ENCODE measurements at places on chromosomes 6 and 20.
A peak's percentile ranks its signal among the peaks of the same experiment; 100 is the strongest.

DNA sequence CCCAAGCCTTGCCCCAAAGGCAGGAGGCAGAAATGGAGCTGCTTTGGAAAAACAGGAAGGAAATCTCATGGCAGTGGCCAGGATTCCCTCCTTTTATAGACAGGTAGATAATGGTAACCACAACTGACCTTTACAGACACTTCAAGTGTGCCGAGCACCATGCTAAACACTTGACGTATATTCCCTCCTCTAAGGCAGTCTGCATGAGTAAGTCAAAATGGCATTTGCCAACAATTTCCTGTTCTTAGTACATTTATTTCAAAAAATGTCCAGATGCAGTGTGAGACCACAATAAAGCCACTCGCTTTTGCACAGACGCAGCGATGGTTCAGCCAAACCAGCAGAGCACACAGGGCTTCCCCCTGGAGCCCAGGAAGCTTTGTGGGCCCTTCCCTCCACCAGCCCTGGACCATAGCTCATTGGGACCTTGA lies 16.5 kb upstream of the GPR6 start:
- DNase-seq, result peak; percentile 88

DNA sequence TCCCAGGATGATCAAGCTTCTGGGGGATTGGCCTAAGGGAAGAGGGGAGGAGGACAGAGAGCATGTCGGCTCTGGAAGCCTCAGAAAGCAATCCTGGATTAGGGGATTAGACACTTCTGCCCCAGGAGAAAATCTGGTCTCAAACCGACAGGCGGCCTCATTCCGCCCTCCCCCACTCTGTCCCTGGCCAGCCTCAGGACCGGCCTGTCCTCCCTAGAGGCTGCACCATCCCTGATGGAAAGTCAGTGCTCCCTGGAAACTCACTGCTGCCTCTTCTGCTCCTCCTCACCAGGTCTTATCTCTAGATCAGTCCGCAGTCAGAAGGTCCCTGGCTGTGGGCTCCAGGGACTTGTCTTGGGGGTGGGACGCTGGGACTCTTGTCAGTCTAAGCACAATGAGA lies 905 bp upstream of the SLC12A5 start:
- DNase-seq, result no peak

DNA sequence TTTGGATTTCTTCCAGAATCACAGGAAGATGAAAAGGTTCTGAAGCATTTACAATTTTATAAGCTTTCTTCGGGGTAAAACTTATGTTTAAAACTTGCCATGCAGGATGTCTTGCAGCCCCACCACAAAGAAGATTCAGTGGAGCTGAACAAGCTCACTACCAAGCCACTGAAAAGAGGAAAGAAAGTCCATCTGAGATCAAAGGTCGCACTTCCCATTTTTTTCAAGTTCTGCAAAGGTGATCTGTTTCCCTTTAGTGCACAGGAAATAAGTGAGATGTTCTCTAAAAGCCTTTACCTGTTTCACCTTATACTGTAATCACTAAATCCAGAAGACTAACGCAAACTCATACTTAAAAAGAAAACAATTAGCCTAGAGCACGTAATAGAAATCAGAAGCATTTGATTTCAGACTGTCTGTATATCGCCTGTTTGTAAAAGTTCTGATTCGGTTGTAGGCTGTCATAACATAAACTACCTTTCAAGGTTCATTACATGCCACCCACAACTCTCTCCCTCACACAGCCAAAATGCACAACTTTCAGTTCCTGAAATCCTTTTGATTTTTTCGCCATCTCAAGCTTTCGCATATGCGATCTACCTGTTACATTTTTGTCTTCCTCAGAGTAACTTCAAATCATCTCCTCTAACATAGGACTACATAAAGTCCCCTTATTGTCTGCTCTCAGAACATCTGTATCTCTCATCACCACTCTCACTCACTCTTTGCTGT lies 1.8 kb downstream of the ECHDC1 start:
- DNase-seq, result peak; percentile 38

DNA sequence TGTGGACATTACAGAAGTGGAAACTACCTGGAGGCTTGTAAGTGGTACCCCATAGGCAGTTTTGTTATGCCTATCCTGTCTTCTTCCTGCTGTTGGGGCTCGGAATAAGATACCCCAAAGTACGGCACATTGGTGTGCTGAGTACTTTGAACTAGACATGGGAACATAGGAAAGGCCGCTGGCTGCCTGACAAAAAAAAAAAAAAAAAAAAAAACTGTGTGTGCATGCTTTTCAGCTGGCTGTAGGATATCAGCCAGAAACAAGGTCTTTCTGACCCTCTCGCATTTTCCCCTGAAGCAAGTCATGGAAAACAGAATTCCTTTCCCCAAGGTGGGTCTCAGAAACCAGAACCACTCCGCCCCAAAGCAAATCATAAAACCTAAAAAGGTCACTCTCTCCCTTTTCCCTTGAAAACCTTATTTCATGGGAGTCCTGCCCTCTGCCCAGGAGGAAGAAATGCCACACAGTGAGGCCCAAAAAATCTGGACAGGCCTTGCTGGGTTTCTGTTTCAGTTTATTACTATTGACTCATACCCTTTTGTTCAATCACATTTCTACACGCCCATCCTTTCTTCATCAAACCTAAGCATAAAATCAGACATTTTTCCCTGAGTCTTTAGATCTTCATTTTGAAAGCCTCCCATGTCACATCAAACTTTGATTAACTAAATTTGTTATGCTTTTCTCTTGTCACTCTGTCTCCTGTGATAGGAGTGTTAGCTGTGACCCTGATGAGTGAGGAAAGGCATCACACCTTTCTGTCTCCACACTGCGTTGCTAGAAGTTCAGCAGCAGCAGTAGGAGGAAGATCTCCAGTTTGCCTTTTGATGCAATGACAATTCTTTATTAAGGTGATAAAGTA lies 17.2 kb downstream of the SLC2A12 start:
- DNase-seq, result no peak

DNA sequence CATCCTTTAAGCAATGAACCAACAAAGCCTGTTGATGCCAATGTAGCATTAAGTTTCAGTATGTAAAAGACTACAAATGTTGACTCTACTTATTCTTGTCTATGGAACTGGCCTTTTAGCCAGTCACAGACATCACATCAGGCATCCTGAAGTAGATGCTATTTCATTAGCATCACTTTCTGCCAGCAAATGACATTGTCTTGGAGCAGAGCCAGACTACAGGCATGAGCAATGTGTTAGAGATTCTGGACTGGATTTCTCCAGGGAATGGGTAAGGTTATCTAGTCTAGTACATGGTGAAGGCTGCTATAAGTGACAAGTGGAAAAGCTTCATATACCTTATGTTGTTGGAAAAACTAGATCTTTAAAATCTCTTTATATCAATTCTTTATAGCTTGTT lies 142.9 kb downstream of the ADGRB3 start:
- no peak for DNase-seq

DNA sequence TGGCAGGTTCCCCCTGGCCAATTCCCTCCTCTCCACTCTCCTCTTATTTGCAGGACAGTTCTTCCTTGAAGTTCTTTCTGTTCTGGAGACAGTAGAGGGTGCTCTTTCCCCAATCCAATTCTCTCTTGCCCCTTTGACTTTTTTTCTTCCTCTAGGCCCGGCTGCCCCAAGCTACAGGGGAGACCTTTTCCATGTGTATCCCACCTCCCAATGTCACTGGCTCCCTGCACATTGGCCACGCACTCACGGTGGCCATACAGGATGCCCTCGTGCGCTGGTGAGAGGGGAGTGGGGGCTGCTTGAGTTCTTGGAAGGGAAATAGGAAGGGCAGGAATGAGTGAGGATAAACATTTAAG lies 1.5 kb downstream of the VARS2 start:
- DNase-seq, result peak; percentile 75

DNA sequence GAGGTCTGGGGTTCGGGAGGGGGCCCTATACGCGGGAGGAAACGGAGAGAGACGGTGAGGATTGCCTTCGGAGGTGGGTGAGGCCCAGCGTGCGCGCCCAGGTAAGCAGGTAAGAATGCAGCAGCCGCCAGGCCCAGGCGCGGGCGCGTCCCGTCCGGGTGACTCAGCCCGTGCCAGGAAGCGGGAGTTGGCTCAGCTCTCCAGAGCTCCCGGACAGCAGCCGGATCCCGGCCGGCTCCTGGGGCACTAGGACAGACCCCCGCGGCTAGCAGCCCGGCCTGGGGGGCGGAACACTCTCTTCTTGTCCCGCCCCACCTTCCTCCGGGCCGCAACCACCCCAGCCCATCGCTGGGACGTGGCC lies 1.5 kb upstream of the MDFI start:
- no peak for DNase-seq

GRCh38 chr6:4486568-4487315 lies 289.5 kb upstream of the CDYL start:
- DNase-seq, result no peak

- DNase-seq, result no peak
Observed at GRCh38 chr20:46970937-46971630, 76.4 kb downstream of the EYA2 start.

DNA sequence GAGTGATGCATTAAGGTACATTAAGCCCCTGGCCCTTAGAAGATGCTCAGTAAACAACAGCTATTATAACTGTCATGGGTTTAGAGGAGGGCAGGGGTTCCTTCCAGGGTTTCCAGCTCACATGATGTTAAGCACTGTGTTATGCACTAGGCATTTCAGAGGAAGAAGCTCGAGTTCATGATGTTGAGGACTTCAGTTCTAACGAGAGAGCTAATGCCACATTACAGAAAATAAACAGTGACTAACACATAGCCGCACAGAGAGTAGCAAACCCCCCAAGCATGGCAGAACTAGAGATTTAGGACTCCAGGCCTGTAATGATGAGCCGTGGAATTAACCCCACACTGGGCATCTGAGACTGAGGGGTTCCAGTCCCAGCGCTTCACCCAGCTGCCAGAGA lies 105.2 kb downstream of the UNC5CL start:
- DNase-seq, result no peak

GRCh38 chr6:106910999-106911949 lies 63.3 kb downstream of the CD24 start:
- no peak for DNase-seq

- DNase-seq, result no peak
Observed at GRCh38 chr6:54971825-54972224, 125.3 kb downstream of the FAM83B start.

DNA sequence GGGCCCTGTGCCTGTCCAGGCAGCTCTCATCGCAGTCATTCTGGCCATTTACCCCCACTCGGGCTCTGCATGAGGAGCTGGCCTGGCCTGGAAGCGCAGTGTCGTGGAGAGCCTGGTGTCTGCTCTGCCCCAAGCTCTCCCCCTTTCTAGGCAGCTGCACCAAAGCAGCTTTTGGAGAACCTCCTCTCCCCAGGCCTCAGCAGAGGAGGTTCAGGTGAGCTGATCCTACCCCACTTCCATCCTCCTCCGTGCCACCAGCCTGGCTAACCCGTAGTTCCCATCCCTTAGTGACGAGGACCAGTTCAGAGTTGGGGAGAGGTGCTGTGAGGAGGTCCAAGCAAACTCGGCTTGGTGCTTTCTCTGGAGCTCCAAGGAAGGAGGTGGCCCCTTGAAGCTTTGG lies 30.5 kb upstream of the PHACTR3 start:
- DNase-seq, result no peak

DNA sequence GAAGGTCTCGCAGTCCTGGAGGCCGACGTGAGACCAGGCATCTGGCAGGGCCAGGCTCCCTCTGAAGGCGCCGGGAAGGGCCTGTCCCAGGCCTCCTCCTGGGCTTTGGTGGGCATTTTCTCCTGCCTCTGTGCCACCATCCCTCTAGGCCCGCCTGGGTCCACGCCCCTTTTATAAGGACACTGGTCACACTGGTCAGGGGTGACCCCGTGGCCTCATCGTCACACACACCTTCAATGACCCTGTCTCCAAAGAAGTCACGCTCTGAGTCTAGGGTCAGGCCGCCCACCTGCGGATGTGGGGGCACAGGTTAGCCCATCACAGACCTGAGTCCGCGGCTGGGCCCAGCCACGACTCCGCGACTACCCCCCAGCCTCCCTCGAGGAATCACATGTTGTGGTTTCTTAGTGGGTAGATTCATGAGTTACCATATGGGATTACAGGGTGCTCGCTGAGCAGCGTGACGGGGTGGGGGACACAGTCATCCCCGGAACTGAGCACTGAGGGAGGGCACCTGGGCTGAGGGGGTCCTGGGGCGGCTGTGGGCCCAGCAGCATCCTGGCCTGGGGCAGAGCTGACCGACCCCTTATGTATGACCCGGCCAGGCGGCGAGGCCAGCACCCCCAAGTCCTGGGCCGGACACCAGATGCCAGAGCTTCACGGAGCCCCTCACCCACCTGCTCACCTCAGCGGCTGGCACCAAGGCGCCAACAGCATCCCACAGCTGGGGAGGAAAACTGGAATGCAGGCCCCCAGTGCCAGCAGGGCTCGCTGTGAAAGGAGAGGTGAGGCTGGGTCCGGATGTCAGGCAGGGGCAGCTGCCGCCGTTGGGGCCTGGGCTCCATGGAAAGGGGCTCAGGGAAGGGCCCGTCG lies 115.9 kb downstream of the DLL1 start:
- DNase-seq, result no peak

DNA sequence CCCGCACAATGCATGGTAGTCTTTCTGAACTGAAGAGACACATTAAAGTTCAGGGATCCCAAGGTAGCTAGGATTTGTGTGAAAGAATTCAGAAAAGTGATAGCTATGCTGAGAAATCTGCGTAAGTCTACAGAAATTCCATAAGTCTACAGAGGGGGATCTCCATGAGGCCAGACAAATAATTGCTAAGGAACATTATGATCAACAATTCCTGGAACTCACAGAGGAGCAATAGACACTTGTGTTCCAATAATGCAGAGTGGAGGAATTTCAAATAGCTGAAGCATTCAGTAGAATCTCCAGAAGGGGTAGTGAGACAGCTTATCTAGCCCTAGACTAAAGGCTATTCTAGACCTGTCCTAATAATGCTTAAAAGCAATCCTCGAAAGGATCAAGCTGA lies 315.7 kb upstream of the ECI2 start:
- no peak for DNase-seq

DNA sequence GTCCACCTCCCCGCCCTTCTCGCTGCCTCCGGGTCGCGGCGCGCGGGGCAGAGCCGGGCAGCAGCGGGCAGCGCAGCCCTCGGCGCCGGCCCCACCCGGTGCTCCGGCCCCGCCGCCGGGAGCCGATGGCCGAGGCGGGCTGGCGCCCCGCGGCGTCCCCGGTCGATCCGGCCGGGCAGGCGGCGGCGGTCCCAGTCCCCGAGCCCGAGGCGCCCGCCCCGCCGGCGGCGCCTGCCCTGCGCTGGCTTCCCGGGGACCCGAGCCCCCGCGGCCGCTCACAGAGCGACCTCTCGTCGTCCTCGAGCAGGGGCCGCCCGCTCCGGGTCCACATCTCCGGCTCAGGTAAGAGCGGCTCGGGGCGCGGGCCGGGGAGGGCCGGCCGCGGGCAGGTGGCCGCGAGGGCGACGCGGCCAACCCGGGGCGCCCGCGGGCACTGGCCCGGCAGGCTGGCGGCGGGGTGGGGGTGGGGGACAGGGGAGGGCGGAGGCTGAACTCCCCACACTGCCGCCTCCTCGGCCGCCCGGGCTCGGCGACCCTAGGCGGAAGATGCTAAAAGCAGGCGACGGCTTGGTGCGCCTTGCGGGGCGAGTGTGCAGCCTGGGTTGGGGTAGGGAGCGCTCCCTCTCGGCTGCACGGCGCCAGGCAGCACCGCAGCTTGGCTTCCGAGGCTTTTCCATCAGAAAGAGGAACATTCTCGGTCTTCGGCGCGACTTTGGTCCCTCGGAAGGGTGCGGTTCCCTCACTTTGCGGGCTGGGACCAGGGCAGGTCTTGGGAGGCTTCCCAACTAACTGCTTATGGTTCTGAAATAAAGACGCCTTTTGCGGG lies 25.6 kb upstream of the FUCA2 start:
- peak; percentile 77 for DNase-seq

GRCh38 chr6:137284811-137285110 lies 65.6 kb upstream of the IFNGR1 start:
- no peak for DNase-seq

- DNase-seq, result peak; percentile 52
Observed at GRCh38 chr20:2873747-2874041, 413 bp downstream of the PTPRA start.

All from Kasumi-1 (cell line).